Stimulated activated CD8-positive, alpha-beta memory T cell treated with anti-CD3 and anti-CD28 coated beads, Interleukin-4, amount 100 ng/mL, for 4 hours (primary cell): ENCODE measurements at places on chromosomes 7 and 10.

- no peak for DNase-seq
Measured at GRCh38 chr7:97623333-97623732, 108.6 kb upstream of the TAC1 start.

GRCh38 chr10:15815242-15815885, 44.9 kb downstream of the MINDY3 start:
- DNase-seq, result no peak

- no peak for DNase-seq
Measured at GRCh38 chr10:116565534-116565933, 19.8 kb downstream of the PNLIP start.

DNA sequence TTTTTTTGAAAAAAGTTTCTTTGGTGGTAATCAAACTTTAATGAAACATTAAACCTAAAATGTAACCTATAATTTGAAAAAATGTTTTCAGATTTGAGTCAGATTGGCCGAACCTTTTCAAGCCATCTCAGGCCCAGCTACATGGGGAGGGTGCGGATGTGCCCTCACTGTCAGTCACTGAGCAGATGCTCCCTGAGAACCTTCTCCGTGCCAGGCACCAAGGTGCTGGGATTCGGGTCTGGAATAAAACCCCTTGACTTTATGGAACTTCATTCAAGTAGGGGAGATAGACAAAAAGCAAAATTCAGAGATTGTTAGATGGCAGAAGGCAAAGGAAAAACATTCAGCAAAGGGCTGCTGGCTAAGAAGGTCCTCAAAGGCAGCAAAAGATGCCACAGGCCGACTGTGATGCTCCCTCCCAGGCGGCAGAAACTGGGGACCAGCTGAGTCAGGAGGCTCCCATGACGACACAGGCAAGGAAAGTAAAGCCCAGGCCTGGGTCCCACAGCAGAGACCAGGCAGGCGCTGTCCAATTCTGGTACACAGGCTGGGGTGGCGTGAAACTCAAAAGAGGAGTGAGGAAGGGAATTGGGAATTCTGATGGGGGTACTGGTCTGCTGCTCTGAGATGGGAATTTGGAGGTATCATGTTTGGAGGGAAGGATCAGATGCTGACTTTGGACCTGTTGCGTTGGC, 82.2 kb upstream of the DDC start:
- DNase-seq, result no peak
